Naive thymus-derived CD4-positive, alpha-beta T cell (primary cell): ENCODE measurements at places on chromosomes 7 and 10.

DNA sequence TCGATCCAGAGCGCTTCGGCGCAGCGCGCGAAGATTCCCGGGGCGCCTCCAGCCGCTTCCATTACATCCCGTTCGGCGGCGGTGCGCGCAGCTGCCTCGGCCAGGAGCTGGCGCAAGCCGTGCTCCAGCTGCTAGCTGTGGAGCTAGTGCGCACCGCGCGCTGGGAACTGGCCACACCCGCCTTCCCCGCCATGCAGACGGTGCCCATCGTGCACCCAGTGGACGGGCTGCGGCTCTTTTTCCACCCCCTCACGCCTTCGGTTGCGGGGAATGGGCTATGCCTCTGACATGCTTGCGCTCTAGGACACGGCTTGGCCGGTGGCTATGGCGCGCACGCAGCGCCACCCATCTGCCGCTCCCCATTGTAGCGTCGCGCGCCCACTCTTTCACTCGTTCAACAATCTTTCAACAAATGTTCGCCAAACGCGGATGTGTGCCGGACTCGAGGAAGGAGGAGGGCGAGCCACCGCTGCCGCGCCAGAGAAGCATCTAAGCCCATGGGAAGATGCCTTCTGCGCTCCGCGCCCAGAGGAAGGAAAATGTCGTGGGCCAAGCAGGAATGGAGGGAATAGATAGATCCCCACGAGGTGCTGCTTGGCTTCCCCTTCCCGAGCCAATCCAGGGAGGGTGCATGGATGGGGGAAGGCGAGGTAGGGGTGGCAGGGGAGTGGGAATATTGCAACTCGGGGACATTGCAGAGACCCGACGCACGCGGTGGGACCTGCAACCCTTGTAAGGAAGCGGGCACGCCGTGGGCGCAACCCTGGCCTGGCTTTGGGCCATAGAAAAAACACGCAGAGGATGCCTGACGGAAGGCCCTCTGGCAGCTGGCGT lies 5.1 kb upstream of the CYP26A1 start:
- DNase-seq: no peak

DNA sequence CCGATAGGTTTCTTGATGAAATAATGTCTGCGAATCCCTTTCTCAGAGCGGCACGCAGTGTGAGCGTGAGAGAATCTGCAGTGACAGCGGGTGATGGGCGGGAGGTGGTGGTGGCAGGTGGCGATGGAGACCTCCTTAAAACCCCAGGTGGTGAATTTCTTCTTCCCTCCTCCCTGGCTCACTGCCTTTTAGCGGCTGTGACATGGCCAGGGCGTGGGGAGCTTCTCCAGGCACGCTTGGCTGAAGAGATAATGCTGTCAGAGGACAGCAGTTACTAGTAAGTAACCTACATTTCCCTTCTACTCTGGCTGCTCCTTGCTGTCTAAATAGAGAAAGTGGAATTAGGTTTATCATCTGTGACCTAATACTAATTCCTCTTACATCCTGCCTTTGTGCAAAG lies 141.4 kb upstream of the INSYN2A start:
- no peak for DNase-seq

DNA sequence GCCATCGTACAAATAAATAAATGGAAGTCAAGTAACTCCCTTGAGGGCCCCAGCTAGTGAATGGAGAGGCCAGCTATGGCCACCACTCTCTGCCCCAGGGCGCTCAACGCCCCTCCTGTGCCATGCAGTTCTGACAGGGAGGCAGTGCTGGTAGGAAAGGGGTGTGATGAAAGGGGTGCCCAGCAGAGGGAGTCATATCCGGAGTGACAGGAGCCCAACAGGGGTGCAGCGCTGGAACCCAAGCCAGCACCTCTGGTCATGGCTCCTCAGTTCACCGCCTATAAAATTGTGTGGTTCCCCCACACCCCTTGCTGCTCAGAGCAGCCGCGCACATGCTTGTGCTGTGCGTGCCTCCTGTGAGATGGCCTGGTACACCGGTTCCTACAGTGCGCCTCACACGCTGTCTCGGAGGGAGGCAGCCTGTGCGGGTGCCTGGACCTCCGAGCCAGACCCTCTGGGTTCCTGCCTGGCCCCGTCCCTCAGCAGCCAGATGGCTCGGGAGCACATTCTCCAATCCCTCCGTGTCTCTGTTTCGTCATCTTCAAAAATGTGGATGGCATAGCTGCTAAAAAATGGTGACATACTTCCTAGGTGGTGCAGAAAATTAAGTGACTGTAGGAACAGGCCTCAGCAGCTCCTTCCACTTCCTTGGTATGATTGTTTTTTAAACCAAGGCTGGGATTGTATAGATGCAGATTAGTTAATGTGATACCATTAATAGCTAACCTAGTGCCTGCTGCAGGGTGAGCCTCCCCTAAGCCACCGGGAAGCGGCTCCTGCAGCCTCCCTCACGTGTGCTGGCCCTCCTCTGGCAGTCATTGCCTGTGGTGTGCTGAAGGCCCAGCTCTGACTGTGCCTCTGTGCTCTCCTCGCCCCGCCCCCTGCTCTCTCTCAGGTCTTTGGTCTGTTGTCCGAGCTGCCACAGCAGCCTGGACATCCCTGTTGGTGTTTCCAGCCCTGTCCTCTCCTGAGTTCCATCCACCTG lies 125.8 kb downstream of the EGFR start:
- DNase-seq: no peak

- DNase-seq: no peak
Measured at GRCh38 chr7:25979605-25980004, 172.4 kb upstream of the NFE2L3 start.

DNA sequence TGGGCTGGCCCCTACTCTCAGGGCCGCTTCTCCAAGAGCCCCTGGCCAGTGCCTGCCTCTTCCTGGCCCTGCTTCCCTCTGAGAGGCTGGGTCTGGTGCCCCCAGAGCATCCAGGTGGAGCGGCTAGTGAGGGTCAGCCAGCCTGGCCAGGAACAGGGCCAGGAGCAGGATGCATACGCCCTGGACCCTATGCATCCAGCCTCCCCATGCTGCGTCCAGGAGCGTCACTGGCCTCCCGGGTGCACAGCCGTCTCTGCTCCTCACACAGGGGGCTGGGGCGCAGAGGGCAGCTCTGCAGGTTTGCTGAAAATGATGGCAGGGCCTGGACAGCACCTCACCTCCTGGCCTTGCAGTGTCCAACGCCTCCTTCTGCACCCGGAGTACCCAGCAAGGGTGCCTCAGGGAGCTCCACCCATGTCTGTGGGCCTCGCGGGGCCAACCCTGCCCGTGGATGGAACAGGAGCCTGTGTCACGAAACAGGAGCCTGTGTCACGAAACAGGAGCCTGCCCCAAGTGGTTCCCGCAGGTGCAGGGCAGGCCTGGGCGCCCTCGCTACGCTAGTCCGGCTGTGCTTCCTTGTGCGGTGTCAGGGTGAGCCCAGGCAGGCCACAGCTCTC lies 246.2 kb upstream of the PPP2R2D start:
- DNase-seq: no peak

DNA sequence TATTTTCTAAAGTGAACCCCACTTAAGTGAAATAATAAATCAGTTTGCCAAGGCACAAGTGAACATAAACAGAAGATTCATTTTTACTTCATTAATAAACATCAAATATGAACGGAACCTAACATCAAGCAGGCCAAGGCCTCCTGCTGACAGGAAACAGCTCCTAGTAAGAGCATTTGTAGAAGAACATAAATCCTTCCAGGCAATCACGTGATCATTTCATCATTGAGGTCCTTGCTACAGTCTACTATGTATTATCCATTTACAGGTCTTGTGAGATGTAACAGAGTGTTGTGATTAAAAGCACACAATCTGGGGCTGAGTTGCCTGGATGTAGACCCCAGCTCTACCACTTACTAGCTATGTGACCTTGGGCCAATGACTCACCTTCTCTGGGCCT lies 70.6 kb downstream of the CALD1 start:
- peak; percentile 7 for DNase-seq

GRCh38 chr7:74453322-74454011 lies at the start of gene GTF2IRD1:
GTF2IRD1 (plus strand) TSS chr7:74453906; CDS start chr7:74508081, 54,175 bp downstream.
- DNase-seq: peak; percentile 52

DNA sequence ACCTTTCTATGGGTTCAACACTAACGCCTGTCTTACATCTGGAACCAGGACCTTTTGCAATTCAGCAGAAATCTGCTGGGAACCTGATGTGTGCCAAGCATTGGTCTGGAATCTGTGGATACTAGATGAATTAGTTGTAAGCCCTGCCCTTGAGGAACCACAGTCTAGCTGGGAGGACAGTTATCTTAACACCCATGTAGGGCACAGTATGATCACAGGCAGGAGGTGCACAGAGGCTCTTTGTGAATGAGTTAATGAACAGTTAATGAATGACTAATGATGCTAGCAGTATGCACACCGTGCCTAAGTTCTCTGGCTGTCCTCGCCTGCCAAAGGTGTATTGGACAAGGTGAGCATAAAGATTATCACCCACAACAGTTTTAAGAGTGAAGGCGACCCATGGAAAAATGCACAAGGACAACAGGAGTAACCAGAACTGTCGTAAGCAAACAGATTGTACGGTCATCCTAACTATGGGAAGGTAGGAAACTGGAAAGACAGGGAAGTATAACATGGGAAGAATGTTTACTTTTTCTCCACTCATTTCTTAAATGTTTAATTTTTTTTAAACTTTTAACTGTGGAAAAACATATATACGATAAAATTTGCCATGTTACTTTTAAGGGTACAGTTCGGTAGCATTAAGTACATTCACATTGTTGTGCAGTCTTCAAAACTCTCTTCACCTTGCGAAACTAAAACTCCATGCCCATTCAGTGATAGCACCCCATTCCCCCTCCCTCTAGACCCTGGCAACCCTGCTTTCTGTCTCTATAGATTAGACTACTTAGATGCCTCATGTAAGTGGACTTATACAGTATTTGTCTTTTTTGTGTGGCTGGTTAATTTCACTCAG lies 139.9 kb downstream of the CXCL12 start:
- DNase-seq: no peak

DNA sequence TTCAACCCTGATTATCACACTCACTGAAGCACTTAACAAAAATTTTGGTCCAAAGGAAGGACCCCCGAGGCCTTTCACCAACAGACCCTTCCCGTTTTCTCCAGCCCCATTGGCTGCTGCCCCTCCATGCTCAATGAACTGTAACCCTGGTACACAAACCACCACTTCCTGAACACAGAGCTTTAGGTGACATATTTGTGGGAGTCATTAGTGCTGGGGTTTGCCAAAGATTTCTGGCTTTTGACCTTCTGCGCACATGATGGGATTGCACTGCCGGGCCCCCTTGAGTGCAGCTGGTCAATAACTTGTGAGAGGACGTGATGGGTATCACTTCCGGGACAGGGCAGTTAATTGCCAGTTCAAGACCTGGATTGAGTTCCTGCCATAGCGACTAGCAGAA lies 9.0 kb upstream of the CAMK1D start:
- DNase-seq: no peak

GRCh38 chr10:4025339-4025738 lies 240.3 kb upstream of the KLF6 start:
- no peak for DNase-seq

DNA sequence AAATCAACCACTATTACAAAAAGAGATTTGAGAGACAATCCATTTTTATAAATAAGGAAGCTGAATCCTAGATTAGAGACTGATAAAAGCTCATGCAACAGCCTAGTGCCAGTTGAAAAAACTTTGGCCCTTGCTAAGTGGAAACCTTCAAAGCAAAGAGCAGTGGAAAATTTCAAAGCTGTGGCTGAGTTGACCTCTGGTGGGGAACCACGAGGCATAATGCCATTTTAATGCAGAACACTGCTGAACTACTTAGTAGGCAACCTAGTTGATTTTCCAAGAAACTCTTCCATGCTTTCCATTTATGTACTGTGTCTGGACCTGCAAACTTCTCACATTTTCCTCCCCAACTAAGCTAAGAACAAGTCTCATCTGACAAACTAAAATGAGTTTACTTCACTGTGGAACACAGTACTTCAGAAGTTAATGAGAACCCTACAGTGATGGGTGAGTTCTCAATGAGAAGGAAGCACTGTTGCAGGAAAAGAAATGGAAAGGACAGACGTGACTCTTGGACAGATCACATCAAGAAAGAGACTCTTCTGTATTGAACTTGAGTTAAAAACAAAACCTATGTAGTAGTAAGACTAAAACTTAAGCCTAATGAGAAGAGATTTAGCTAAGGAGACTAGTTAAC lies 19.5 kb downstream of the FZD9 start:
- DNase-seq: no peak

- no peak for DNase-seq
Measured at GRCh38 chr10:3486346-3487065, 298.5 kb downstream of the KLF6 start.

GRCh38 chr7:127150543-127150942 lies 102.2 kb downstream of the GRM8 start:
- no peak for DNase-seq

- DNase-seq: no peak
Measured at GRCh38 chr7:42262964-42263363, 26.0 kb upstream of the GLI3 start.

GRCh38 chr7:20064974-20065862 lies 152.0 kb downstream of the MACC1 start:
- DNase-seq: peak; percentile 8

GRCh38 chr7:25158966-25159365 lies 33.9 kb upstream of the CYCS start:
- DNase-seq: no peak

DNA sequence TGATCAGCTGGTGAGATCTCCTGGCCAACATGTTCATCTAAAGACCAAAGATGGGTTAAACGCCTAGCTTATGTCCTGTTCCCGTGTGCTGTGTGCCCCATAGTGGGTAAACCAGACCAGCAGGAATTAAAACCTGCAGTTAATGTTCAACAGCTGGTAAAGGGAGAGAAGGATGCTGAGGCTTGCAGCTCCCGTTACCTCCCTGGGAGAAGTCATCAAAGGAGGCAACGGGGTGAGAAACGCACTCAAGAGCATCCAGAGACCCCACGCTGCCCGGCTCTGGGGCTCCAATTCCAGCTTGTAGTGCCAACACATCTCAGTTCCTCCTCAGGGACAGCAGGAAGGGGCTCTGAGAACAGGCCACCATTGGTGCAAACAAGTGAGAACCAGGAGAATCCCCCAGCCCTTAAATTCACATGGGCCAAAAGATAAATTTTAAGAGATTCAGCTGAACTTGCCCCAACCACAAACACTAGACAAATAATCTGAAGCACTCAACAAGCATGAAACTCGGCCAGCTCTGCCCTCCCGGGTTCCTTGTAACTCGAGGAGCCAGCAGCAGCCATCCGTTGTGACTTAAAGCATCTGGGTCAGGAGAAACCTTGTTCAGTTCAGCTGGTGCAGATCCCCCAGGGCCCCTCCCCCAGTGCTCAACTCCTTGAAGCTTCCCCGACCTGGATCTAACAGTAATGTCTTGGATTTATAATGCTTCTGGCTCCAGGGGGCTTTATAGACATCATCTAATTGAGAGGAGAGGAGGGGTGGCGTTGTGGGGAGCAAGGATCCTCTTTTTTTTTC lies 29.4 kb downstream of the FAM241B start:
- DNase-seq: no peak

- DNase-seq: no peak
Measured at GRCh38 chr10:8511026-8511425, 456.5 kb downstream of the GATA3 start.

- no peak for DNase-seq
Measured at GRCh38 chr10:125257521-125258108, 97.3 kb upstream of the CTBP2 start.

GRCh38 chr10:21700474-21700873 lies 166.4 kb downstream of the MLLT10 start:
- DNase-seq: no peak

- DNase-seq: no peak
Measured at GRCh38 chr10:122877264-122877663, 2.1 kb downstream of the FAM24B start.
